ENCODE measurements at places on chromosomes 1 and 21. TPM values are rescaled to one million over a fixed set of nuclear protein-coding genes. Genes with fewer than 3 reads are reported as not detected.

GRCh38 chr1:232186931-232187330 is 443.0 kb downstream of the SIPA1L2 start:
- H3K27ac ChIP-seq = no peak overlapping the region
- DNase-seq = no peak
- no peaks in the 10 kb centered on the region for H3K36me3 ChIP-seq
- H3K4me3 ChIP-seq = no peak overlapping the region
- H3K4me1 ChIP-seq = no peaks in the 10 kb centered on the region
- H3K27me3 ChIP-seq = no peaks in the 10 kb centered on the region

DNA sequence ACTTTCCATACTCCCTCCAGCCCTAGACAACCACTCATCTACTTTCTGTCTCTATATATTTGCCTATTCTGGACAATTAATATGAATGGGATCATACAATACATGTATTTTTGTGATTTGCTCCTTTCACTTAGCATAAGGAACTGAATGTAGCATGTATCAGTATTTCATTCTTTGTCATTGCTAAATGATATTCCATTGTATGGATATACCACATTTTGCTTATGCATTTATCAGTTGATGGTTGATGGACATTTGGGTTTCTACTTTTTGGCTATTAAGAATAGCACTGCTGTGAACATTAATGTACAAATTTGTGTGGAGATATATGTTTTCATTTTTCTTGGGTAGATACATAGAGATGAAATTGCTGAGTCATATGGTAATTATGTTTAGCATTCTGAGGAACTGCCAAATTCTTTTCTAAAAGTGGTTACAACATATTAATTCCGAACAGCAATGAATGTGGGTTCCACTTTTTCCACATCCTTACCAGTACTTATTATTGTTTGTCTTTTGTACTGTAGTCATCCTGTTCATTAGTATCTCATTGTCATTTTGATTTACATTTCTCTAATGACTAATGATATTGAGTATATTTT is 121.0 kb downstream of the LRRC40 start:
- H3K4me3 ChIP-seq = no peak overlapping the region
- no peaks in the 10 kb centered on the region for H3K36me3 ChIP-seq
- H3K4me1 ChIP-seq = no peaks in the 10 kb centered on the region

DNA sequence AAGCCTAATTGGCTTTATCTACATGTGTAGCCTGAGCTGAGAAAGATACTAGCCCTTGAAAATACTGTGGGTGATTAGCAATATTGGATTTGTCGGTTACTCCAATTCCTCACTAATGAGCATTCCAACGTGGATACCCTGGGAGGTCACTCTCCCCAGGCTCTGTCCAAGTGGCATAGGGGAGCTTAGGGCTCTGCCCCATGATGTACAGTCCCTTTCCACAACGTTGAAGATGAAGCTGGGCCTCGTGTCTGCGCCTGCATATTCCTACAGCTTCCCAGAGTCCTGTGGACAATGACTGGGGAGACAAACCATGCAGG is 2.6 kb downstream of the RCC1 start:
- H3K4me3 ChIP-seq = peak overlapping the region; percentile 75
- H3K36me3 ChIP-seq = peaks cover 43% of the 10 kb centered on the region
- H3K27me3 ChIP-seq = no peaks in the 10 kb centered on the region
- DNase-seq = no peak

DNA sequence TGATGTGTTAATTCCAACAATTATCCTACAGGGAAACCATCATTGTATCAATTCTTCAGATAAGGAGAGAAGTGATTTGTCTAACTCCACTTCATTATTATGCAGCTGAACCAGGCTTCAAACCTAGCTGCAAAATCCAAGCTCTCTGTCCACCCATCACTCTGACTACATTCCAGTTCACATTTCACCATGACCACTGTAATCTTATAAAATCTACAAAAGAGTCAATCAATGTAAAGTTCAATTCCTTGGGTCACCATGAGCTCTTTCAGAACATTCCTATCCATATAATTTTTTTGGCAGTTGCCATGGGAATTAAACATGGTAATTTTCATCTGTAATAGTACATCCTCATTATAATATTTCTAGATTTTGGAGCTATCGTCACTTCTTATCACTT is 100.9 kb downstream of the PLPPR5 start:
- H3K36me3 ChIP-seq = no peaks in the 10 kb centered on the region
- no peaks in the 10 kb centered on the region for H3K4me1 ChIP-seq
- no peak for DNase-seq
- H3K27me3 ChIP-seq = no peaks in the 10 kb centered on the region
- no peak overlapping the region for H3K4me3 ChIP-seq
- no peak overlapping the region for H3K27ac ChIP-seq

SPRR2B gene
- total RNA-seq = 7.0 TPM

RORC gene
- 11.5 TPM for total RNA-seq

ADGRB2 gene
- 2.1 TPM for total RNA-seq

Data from esophagus squamous epithelium (tissue), 5 donors.